ENCODE measurements at places on chromosomes 12 and 14.

- no peak for DNase-seq
Observed at GRCh38 chr14:87175175-87175574, 817.8 kb downstream of the GALC start.

DNA sequence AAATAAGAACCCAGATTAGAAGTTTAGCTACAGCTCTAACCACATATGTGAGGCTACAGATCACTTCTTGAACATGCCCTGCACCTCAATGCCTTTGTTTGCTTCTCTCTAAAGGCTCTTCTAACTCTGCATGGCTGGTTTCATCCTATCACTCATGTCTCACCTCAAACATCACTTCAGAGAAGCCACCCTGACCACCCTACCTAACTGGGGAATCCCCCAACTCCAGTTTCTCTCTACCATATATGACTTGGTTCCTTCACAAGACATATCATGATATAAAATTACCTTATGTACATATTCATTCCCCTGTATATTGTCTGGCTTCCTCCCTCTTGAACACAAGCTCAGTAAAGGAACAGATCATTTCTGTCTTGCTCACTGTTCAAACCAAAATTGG, 250.2 kb upstream of the GRIP1 start:
- no peak for DNase-seq

GRCh38 chr12:24127919-24128721, 178.7 kb upstream of the SOX5 start:
- no peak for DNase-seq

- DNase-seq: peak; percentile 97
Observed at GRCh38 chr14:39432179-39432618, at the start of gene FBXO33. Gene FBXO33, minus strand, starts transcription at chr14:39432433. Its CDS starts 271 bp downstream, at chr14:39432162.

DNA sequence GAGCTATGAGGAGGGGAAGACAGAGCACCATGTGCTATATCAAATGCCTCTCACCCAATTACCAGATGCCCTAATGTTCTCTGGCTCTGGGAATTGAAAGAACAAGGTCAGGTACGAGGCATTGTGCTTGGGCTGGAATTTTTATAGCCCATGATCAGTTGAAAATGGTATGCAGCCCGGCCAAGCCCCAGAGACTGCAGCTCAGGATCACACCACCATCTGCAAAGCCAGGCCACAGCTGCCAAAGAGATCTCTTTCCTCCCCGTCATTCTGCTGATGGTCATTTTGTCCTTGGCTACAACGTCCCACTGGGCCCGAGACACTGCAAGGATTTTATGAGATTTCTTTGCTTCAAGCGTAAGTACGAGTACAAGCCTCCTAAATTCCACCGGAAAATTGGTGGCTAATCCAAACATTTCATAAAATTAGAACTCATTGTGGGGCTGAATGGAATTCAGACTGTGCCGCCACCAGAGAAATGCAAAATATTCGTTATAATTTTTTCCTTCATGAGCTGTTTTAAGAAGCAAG, 15.1 kb downstream of the NUAK1 start:
- no peak for DNase-seq

DNA sequence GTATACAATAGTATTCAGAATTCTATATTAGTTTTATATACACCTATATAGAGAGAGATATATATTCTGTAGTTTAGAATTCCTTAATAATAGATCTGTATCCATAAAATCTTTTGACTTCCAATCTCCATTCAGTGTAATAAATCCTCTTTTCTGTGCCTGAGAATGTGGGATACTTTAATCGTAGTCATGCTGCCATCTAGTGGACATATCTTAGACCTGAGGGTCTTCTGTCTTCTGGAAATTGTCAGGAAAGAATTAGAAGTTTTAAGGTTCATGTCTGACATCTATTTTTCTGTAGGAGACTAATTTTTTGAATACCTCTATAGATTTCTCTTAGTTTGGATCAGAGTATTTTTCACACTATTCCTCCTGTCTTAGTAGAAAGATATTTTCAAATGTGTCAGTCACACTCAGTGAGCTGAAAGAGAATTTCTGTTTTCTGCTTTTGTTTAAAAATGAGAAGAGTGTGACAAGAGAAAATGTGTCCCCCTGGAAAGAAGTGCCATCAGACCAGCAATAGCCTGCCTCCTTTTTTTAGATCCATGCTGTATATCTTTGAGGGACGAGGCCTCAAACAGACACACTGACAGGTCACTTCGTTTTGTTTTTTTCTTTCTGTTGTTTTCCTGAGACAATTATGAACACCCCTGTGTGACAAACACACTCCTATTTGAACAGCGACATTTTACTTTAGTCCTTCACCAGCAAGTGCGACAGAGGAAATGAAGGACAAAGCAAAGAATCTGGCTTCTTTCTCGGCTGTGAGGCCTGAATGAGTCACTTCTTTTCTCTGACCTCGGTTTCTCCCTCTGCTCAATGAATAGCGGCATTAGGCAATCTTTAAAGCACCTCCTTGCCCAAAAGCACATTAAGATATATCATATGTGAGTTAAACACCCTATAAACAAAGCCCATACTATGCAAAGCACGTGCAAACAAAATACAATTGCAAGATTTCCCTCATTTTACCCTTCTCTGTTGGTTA, 96.3 kb downstream of the GALC start:
- DNase-seq: peak; percentile 6

GRCh38 chr14:98912655-98913054, 359.3 kb downstream of the BCL11B start:
- peak; percentile 52 for DNase-seq
